ENCODE measurements at places on chromosomes 16 and 17. TPM values are rescaled to one million over a fixed set of nuclear protein-coding genes. Genes with fewer than 3 reads are reported as not detected.

NEUROD2 gene
- total RNA-seq: not detected

SLC2A4 gene
- 1.9 TPM for total RNA-seq

KRT33A gene
- not detected for total RNA-seq

PLA2G10 gene
- total RNA-seq: not detected

MYO15A gene
- total RNA-seq: 1.6 TPM

CSH1 gene
- total RNA-seq: not detected

GPR179 gene
- under 0.01 TPM for total RNA-seq

CLEC10A gene
- total RNA-seq: under 0.01 TPM

CCDC144A gene
- total RNA-seq: 4.3 TPM

CLEC18A gene
- total RNA-seq: 0.81 TPM

HAS3 gene
- 0.81 TPM for total RNA-seq

ACSM2A gene
- not detected for total RNA-seq

KRTAP2-2 gene
- not detected for total RNA-seq

DNA sequence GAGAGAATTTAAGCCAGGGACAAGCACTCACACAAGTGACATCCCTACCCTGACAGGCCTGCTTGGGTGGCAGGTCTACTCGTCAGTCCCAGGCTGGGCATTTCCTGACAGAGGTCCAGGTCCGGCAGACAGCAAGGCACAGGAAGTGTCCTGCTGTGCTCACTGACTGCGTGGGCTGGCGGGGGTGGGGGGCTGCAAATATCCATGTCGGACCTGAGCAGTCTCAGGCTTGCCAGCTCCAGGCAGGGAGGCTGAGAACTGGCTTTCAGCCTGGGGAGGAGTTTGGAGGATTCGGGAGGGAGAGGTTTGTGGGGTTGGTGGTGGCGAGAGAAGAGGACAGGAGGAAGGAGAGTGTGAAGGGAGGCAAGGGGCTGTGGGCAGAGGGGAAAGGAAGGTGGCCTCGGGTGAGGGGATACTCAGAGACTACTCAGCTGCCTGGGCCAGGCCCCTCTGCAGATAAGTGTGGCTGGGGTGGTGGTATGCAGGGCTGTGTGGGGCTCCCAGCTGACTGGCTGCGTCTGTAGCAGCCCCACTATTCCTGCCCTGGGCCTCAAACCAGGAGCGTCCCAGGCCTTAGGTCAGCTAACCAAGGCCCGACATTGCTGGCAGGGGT, 7.8 kb downstream of the HIC1 start:
- DNase-seq: no peak

DNA sequence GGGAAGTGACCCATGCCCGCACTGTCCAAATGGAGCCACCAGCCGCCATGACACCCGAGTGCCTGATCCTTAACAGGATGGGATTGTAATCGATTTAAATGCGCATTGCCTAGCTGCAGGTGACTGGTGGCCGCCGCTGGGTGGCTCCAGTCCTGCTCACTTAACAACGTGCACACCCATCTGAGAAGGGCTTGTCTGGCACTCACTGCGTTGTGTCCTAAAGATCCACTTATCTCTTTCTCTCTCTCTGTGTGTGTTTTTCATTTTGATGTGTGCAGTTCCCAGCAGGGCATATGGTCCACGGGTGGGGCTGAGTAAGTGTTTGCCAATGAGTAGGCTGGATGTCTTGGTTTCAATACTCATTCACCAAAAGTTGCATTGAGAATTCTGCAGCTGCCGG, 80.6 kb downstream of the IRF8 start:
- DNase-seq: no peak

- DNase-seq: no peak
Observed at GRCh38 chr17:28142305-28142704, 99.8 kb downstream of the NLK start.

DNA sequence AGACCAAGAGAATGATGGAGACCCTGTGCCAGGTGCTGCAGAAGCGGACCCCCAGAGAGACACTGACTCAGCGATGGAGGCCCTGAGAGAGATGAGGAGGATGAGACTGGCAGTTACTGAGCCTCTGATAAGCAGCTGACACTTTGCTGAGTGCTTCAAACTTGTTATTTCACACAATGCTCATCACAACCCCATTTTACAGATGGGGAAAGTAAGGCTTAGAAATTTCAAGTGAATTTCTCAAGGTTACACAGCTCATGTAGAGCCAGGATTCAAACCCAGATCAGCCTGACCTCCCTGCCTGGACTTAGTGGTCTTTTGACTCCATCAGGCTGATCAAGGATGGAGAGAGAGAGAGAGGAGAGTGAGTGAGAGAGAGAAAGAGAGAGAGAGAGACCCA, 27.2 kb downstream of the MRM1 start:
- no peak for DNase-seq

- no peak for DNase-seq
Observed at GRCh38 chr16:28098959-28099945, 35.7 kb upstream of the GSG1L start.

GRCh38 chr17:58328195-58329034, at the start of gene TSPOAP1:
TSPOAP1 (minus strand) TSS chr17:58328795; CDS start chr17:58327920, 875 bp downstream.
- no peak for DNase-seq

DNA sequence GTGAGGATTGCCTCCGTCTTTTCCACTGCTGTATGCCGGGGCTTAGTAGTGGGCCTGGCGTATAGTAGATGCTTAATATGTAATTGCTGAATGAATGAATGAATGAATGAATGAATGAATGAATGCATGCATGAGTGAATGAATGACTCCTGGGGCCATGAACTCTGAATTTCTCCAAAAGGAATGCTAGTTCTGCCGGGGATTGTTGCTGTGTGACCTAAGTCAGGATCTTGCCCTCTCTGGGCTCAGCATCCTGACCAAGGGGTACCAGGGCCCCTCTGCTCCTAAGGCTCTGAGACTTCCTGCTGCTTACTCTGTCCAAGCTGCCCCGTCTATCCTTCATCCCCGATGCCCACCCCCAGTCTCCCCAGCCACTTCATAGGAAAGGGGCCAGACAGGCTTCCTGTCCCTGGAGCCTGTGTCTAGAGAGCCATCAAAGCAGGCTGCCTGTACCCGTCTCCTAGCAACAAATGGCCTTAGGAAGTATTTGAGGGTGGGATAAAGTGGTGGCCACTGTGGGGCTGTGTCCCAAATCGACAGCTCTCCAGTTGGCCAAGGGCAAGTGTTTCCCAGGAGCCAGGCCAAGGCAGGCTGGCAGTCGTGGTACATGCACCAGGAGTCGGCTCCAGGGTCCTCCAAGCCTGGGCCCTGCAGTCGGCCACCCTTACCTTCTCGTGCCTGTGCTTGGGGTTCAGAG, 11.6 kb upstream of the MPRIP start:
- no peak for DNase-seq

DNA sequence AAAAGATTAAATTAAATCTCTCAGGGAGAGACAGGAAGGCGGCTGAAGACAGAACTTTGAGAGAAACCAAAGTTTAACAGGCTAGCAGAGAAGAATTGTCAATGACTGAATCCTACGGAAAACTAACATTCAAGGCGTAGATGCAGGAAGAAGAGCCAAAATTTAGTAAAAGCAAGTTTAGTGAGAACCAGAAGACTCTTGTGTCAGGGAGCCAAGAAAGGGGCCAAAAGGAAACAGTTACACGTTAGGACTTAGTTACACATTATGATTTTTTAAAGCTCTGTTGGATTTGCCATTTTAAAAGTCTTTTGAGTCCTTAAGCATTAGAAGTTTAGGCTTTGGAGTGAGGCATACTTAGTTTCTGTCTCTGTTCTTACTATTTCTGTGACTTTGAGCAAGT, 164.6 kb downstream of the CHD9 start:
- DNase-seq: no peak

GRCh38 chr17:22265807-22266206, 573.5 kb downstream of the KCNJ18 start:
- no peak for DNase-seq

DNA sequence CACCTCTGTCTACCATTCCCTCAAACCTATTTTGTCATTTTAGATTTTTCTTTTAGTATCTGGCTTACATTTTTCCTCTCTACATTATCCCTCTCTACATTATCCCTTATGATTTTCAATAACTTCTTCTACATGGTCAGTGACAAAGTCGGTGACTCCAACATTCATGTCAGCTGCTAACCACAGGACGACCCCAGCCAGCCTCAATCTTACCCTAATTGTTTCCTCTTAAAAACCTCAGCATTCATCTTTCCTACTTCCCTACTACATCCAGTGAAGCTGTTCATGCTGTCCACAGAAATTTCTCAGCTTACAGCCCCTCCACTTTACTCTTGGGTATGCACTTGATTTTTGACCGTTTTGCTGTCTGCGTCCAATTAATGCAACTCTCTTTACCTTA, 8.3 kb downstream of the MYH10 start:
- no peak for DNase-seq

DNA sequence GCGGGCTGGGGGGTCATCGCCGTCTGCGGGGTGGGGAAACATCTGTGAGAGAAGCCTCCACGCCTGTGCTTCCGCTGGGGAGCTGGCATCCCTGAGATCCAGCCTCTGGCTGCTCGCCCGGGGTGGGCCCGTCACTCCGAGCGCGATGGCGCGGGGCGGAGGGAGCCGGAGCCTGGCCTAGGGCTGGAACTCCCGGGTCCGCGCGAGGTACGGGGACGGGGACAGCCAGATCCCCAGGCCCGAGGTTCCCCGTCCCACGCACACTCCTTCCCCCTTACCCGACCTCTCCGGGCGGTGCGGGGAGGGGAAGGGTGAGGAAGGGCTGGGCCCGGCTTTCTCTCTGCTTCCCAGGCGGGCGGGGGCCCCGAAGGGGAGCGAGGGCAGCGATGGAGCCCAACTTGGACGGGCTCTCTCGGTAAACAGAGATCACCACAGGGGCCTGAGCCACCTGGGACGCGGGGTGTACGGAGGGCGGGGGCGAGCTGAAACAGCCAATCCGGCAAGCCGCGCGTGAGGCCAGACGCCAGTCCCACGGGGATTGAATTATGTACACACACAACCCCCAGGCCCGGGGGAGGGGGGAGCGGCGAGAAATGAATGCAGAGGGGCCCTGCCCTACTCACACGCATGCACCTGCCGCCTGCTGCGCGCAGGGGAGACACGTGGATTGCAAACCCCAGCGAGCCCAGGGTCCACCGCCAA, at the start of gene SLC16A11:
Gene SLC16A11, minus strand, starts transcription at position 596 of the 702 bp plus-strand sequence. Its CDS starts 579 bp downstream, at position 17.
- peak; percentile 55 for DNase-seq

- no peak for DNase-seq
Observed at GRCh38 chr16:8099586-8099985, 490.7 kb downstream of the TMEM114 start.

DNA sequence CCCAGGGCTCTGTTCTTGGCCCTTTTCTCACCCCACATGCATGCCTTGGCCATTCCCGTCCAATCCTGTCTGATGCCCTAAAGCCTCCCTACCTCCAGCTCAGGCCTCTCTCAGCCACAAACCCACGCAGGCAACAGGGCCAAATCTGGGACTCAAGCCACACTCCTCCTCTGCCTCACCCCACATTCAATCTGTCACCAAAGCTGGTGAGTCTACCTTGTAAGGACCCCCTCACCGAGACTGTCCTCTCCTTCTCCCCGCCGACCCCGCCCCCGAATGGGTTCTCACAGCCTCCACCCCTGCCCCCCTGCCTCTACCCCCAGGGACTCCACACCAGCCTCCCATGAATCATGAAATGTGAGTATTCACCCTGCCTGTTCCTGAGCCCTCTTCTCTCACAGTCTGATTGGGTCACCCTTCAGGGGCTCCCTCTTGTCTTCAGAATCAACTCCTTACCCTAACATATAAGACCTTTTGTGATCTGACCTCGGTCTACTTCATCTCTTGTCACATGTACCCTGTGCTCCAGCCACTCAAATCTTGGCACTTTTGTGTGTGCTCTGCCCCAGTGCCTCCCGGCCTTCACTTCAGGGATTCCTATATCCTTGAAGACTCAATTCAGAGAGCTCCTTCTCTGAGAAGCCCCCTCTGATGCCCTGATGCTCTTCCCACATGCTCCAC, 10.7 kb downstream of the EPOP start:
- DNase-seq: no peak

DNA sequence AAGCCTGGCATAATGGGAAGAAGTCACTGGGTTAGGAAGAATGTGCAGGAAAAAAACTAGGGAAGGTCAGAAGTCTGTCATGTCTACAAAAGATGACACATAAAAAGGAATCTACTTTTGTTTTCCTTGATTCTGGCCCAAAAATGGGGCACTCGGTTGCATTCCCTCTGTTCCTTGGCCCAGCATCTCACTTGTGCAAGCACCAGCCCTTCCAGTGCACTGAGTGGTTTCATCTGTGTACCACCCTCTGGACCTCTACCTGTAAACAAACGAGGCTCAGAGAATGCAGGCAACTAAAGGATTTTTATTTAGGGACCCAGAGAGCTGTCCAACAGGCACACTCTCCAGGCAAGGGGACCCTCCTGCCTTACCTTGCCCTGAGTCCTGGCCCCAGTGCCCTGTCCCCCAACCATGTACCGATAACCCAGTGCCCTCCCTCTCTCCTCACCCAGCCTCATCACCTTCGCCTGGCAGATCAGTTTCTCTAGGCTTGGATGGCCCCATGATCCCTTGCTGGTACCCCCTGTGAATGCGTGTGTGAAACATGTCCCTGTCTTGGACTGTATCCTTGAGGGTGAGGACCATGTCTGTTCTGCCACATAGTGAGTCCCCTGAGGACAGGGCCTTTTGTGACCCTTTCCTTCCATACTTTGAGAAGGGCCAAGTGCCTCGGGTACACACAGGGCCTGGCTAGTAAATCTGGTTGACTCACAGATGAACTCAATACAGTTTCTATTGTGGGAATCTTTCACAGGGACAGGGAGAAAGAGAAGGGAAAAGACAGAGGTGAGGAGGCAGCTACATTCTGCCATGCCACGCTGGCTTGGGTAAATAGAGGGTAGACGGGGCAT, 13.3 kb downstream of the NXPH3 start:
- DNase-seq: no peak

- no peak for DNase-seq
Observed at GRCh38 chr16:23215435-23215834, 32.9 kb downstream of the SCNN1G start.

DNA sequence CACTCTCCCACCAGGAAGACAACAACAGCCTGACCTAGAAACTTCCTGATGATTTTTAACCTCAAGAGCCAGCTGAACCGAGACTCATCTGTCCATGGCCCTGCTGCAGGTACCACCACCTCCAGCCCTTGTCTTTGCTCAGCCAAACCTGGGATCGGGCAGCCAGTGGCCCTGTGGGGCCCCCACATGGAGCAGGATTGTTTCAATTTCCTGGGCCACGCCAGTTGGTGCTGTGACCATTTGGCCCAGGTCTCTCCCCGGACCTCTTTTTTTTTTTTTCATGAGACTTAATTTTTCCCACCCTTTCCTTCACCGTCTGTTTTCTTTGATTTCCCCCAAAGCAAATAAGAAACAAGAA, 8.3 kb upstream of the HOXB2 start:
- DNase-seq: no peak

DNA sequence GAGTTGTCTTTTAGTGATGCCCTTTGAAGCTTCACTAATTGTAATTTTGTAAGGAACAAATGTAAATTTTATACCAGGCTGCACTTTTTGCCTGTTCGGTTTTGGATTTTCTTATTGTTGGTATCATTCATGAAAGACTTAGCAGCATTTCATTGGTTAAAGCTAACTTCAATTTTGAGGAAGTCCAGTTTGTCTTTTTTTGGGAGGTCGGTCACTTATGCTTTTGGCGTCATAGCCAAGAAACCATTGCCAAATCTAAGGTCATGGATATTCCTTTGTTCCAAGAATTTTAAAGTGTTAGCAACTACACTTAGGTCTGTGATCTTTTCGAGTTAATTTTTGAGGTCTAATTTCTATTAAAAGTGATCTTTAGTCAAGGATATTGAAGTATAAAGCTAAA, 77.1 kb downstream of the PRKCA start:
- DNase-seq: no peak

Data from hematopoietic multipotent progenitor cell (in vitro differentiated cells).